Activated CD4-positive, alpha-beta memory T cell treated with anti-CD3 and anti-CD28 coated beads, Interleukin-2, amount 10 ng/mL, durations not matched to agents 7 days and 5 days (primary cell): ENCODE measurements at places on chromosomes 12 and 14. TPM values are rescaled to one million over a fixed set of nuclear protein-coding genes. Genes with fewer than 3 reads are reported as not detected.

GRCh38 chr14:51929166-51929565 is 60.2 kb upstream of the RTRAF start:
- DNase-seq = no peak

Gene LYZ
- 0.50 TPM for total RNA-seq

Gene HCFC2
- total RNA-seq = 17.7 TPM

DNA sequence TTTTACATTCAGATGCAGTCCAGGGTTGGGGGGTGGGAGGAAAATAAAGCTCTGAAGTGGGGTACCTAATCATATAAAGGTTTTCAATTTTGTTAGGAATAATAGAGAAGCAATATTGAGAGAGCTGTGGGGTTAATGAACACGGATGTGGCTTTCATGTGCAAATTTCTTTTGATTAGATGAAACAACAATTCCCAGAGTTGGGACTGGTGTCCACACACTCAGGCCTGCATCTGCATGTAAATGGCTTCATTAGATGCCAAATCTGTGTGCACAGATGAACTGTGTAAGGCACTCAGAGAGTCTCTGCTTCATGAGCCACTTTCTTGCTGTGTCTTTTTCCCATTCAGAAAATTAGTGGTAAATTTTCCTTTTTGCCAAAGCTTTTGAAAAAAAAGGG is 377.1 kb upstream of the NOVA1 start:
- DNase-seq = no peak

DNA sequence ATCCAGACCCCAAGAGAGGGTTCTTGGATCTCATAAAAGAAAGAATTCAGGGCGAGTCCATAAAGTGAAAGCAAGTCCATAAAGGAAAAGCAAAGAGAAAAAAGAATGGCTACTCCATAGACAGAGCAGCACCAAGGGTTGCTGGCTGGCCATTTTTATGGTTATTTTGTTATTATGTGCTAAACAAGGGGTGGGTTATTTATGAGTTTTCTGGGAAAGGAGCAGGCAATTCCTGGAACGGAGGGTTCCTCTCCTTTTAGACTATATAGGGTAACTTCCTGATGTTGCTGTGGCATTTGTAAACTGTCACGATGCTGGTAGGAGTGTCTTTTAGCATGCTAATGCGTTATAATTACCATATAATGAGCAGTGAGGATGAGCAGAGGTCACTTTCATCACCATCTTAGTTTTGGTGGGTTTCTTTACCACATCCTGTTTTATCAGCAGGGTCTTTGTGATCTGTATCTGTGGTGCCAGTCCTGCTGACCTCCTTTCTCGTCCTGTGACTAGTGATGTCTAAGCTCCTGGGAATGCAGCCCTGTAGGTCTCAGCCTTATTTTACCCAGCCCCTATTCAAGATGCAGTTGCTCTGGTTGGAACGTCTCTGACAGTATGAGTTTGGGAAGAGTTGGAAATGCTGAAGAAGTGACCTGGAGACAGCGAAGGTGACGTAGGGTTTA is 100.5 kb downstream of the ZNF664 start:
- DNase-seq = no peak

DNA sequence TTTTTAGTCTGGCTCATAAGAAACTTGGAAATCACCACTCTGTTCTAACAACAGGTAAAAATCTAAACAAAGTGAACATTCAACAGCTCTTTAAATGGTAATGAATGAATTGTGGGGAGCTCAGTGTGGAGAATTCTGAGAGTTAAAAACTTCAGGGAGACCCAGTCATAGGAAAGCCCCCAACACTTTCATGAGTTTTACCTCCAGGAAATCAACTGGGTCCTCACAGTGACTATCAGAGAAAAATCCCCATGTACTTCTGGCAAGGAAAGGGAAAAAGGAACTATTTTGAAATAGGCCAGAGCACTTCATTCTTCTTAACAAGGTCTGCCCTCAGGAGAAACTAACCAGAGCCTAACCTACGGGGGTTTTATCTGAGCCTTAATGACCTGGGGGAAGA is 134.7 kb downstream of the CMAS start:
- no peak for DNase-seq

GRCh38 chr12:59874781-59875180 is 279.0 kb downstream of the SLC16A7 start:
- DNase-seq = no peak
